ENCODE measurements at places on chromosomes 5 and 9. TPM values are rescaled to one million over a fixed set of nuclear protein-coding genes. Genes with fewer than 3 reads are reported as not detected.

FGD3 gene
- not detected for total RNA-seq

GBGT1 gene
- 3.2 TPM for total RNA-seq

CNTNAP3B gene
- 14.5 TPM for total RNA-seq

PRSS3 gene
- total RNA-seq = 22.4 TPM

IL5 gene
- not detected for total RNA-seq

NPR3 gene
- 17.8 TPM for total RNA-seq

ECM2 gene
- total RNA-seq = 1.00 TPM

ANKRD31 gene
- 0.11 TPM for total RNA-seq

ORM2 gene
- not detected for total RNA-seq

IFNA6 gene
- total RNA-seq = not detected

MTAP gene
- 39.6 TPM for total RNA-seq

PGM5 gene
- total RNA-seq = 74.4 TPM

KCNV2 gene
- total RNA-seq = not detected

SLC31A2 gene
- total RNA-seq = 15.4 TPM

FYB1 gene
- 0.12 TPM for total RNA-seq

WWC1 gene
- total RNA-seq = 0.33 TPM

C5orf58 gene
- not detected for total RNA-seq

MAMDC4 gene
- total RNA-seq = 3.1 TPM

UGT3A2 gene
- total RNA-seq = not detected

GABRA6 gene
- not detected for total RNA-seq

PCA3 gene
- total RNA-seq = under 0.01 TPM

IFNE gene
- total RNA-seq = 15.7 TPM

PTAR1 gene
- 91.7 TPM for total RNA-seq

GNG10 gene
- 104 TPM for total RNA-seq

CCDC69 gene
- 2.0 TPM for total RNA-seq

CREBRF gene
- 15.5 TPM for total RNA-seq

ODF2 gene
- 36.2 TPM for total RNA-seq

RMI1 gene
- total RNA-seq = 13.1 TPM

PRDM9 gene
- not detected for total RNA-seq

FAXDC2 gene
- total RNA-seq = 4.5 TPM

SPINK7 gene
- total RNA-seq = not detected

NMUR2 gene
- not detected for total RNA-seq

PCDHGA12 gene
- 21.5 TPM for total RNA-seq

AQP7 gene
- not detected for total RNA-seq

C7 gene
- 0.12 TPM for total RNA-seq

EIF4EBP3 gene
- 0.77 TPM for total RNA-seq

TERT gene
- under 0.01 TPM for total RNA-seq

CCDC192 gene
- total RNA-seq = not detected

UBE2R2 gene
- 19.0 TPM for total RNA-seq

NAA35 gene
- 28.0 TPM for total RNA-seq

IFNB1 gene
- not detected for total RNA-seq

MEIKIN gene
- not detected for total RNA-seq

HTR1A gene
- total RNA-seq = not detected

LPAR1 gene
- total RNA-seq = 103 TPM

NFIB gene
- total RNA-seq = 6.3 TPM

PRRX2 gene
- total RNA-seq = 2.0 TPM

GARIN3 gene
- total RNA-seq = not detected

INSYN2B gene
- total RNA-seq = 11.2 TPM

CATSPER3 gene
- total RNA-seq = 0.12 TPM

OR1J1 gene
- not detected for total RNA-seq

Data from uterine smooth muscle cell (primary cell).